ENCODE measurements at places on chromosomes 16 and 17. TPM values are rescaled to one million over a fixed set of nuclear protein-coding genes. Genes with fewer than 3 reads are reported as not detected.

GRCh38 chr16:84656649-84657048, 8.3 kb downstream of the KLHL36 start:
- no peak for DNase-seq

- DNase-seq = peak; percentile 50
Measured at GRCh38 chr17:78748730-78749317, 33.2 kb downstream of the CYTH1 start.

DNA sequence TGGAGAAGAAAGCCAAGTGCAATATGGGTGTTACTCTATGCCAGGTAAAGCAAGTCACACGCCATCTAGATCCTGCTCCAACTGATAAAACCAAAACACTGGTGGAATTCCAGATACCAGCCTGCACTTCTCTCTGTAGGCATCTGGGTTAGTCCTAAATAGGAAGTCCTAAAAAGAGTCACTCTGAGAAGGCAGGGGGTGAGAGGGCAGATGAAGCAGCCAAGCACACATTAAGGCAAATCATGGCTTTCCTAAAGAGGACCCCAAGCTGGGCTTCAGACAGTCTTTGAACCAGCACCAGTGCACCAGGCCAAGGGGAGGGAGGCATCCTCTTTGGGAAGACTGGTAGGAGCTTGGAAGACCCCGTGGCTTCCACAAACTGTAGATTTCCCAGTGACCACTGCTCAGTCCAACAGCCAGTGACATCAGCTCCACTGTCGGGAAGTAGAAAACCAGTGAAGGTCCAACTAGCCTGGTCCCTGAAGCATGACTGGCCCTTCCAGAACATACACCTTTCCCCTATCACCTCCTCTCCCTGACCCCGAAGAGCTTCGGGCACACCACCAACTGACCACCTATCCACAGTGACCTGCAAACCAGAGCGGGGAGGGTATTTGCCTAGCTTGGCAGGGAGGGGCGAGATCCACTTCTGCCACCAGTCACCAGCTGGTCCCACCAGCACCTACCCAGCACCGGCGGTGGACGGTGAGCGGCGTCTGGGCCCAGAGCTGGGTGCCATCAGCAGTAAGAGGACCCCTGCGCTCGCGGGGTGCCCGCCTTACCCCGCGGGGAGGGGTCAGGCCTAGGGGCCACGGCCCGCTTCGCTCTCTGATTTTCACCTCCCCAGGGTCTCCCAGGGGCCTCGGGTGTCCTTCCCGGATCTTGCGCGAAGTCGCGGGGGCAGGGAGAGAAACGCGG, 1.0 kb downstream of the LITAF start:
- DNase-seq = no peak

DNA sequence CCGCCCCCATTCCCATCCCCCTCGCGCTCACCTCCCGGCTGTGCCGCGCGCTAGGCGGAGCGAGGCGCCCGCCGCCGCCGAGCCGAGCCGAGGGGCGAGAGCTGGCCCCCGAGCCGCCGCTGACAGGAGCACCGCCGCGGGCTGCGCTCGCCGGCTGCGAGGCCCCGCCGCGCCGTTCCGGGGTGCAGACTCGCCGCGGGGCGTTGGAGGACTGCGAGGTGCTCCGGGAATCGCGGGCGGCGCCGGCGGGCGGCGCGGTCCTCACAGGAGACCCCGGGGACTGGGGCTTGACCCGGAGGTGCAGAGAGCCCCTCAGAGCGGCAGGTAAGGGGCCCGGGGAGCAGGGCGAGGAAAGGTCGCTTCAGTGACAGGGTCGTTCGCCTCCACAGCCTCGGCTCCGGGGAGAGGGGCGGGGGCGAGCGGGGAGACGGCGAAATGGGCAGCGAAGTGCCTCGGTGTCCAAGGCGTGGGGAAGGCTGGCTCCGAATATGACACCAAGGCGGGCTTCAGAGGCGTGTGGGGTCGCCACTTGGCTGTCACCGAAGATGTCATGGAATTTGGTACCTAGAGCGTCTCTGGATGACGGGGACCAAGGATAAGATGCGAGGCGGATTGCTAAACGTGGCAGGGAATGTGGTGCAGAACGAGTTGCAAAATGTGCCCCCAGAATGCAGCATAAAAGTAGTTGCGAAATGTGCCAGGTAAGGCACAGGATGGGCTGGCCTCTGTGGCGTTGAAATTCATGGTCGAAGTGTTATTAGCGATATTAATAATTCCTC, 580 bp downstream of the TANC2 start:
- peak; percentile 29 for DNase-seq

The KRTAP4-5 gene
- 5.5 TPM for total RNA-seq

The FOXC2 gene
- total RNA-seq = 1.2 TPM

The PHOSPHO1 gene
- total RNA-seq = 8.2 TPM
